CD4-positive, alpha-beta T cell treated with Interleukin-6 at 100 ng/mL for 8 hours (primary cell): ENCODE measurements at places on chromosomes 4 and X.

- DNase-seq, result no peak
These were observed 22.8 kb downstream of the CTBP1 start for GRCh38 chr4:1226144-1226481.

DNA sequence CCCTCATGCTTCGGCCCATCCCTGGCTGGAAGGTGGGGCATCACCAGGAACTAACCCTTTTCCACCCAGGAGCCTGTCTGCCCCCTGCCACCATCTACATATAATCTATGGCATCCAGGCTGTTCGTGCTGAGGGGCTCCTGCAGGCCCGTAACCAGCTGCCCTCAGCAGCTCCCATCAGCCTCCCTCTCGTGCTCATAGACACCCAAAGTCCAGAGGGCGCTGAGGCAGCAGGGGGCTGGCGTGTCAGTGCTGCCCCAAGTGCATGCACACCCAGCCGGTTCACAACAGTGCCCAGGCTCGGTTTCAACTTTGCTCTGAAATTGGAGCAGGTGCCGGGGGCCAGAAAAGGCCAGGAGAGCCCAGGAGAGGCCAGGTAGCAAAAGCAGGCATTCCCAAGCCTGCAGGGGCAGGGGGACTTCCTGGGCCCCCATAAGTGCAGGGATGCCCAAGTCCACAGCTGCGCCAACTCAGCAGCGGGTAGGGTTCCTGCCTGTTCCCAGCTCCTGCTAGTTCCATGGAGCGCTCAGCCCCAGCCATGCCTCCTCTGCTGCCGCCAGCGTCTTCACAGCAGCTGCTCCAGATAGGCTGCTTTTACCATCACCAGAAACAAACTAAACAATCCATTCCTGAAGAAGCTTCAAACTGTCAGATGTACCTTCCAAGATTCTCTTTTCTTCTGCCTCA lies 558.2 kb upstream of the GNPDA2 start:
- no peak for DNase-seq

GRCh38 chr4:14568351-14568750 lies 433.9 kb upstream of the CPEB2 start:
- no peak for DNase-seq

GRCh38 chrX:2741386-2741785 lies 10.5 kb upstream of the XG start:
- DNase-seq, result no peak

DNA sequence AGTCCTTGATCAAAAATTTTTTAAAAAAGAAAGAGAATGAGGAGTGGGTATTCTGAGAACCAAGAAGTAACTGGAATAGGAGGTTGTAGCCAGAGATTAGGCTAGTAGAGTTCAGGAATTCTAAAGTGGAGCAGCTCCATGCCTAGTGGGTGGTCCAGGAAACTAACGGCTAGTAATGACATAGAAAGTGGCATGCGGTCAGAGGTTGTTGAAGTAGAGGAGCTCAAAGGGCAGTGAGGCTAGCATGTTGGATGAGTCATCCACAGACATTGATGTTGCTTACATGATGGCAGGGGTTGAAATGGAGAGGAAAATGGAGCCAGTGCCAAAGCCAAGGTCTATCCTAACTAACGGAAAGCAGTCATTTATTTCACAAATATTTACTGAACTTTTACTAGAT lies 42.1 kb downstream of the TEX13B start:
- DNase-seq, result no peak

DNA sequence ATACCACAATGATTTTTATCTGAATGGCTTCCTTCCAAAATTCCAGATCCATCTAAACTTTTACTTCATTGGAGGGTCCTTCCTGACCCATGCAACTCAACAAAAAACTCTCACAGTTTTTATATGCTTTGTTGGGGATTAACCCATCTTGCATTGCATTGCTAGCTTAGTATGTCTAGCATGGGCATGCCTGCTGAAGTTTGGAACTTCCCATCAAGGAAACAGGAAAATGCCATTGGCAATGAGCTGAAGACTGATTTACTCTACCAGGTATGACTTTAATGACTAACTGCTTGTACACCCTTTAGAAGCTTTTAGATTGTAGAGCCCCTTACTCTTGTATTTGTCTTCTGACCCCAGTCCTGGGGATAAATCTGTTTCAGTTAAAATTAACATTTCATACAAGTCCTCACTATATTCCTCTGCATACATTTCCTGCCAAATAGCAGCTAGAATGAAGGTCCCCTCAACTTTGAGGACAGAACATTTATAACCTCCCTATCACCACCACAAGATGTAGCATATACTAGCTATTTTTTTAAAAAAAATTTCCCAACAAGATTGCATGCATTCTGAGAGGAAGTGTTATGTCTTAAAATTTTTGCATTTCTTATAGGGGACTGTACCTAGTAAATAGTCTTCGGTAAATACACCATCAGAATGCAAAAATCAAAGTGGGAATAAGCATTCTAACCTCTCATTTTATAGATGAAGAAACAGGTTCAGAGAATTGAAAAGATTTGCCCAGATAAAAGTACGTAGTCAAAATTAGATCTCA lies 52.5 kb upstream of the ATXN3L start:
- DNase-seq, result no peak

- DNase-seq, result no peak
These were observed 64.4 kb upstream of the C4orf54 start for GRCh38 chr4:99722006-99722405.

DNA sequence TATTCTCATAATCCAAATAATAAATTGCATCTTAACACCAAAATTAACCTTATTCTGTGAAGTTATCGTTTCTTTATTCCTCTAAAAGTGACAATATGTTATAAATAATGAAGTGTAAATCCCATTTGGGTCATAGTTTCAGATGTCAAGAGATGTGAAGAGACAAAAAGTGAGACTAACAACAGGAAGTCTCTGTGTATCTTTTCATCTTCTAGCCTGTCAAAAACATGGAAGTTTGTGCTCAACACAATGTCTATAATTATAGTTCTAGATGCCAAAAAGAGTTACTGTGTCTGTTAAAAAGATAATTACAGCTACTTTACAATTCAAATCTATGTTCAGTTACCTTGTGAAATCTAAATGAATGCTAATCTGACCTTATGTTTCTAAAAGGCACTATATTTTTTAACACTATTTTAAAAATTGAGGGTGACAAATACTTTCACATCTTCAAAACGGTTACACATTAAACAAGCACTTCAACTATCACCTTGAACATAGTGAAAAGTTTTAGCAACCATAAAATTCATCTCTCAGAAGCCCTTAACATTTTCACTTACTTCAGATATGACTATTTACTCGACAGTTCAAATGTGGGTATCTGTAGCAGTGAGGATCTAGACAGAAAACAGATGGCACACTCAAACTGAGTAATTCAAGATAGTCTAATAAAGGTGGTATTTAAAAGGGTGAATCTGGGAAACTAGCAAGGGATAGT lies 509.8 kb downstream of the ARAP2 start:
- DNase-seq, result no peak

GRCh38 chr4:40910706-40911105 lies 161.0 kb downstream of the NSUN7 start:
- no peak for DNase-seq

DNA sequence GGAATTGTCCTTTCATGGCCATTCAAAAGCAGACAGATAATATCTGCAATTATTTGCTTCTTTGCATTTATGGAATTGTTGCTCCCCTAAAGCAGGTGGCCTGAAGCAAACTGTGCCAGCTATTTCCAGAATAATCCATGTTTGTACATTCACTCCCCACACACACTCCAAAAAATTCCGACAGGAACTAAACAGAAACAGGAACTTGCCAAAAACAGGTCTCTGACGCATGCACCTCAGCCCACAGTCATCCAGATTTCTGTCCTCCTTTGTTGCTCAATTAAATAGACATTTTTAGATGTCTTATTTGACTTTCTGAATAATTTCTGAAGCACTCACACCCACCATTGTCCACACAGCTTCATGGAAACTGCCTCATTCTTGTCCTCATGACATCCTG lies 71.5 kb upstream of the EDNRA start:
- DNase-seq, result no peak

GRCh38 chrX:49276671-49277534 lies 7.3 kb downstream of the PPP1R3F start:
- DNase-seq, result no peak

GRCh38 chr4:77073981-77074380 lies 1.8 kb downstream of the CCNI start:
- no peak for DNase-seq

- DNase-seq, result no peak
These were observed 4.5 kb downstream of the GPM6A start for GRCh38 chr4:175807547-175807946.
